Urothelium cell line (cell line): ENCODE measurements at places on chromosomes 4 and X.

- no peak for DNase-seq
These were observed 926 bp upstream of the MAGIX start for GRCh38 chrX:49161632-49162031.

GRCh38 chrX:5595570-5595969 is 633.1 kb downstream of the NLGN4X start:
- no peak for DNase-seq

DNA sequence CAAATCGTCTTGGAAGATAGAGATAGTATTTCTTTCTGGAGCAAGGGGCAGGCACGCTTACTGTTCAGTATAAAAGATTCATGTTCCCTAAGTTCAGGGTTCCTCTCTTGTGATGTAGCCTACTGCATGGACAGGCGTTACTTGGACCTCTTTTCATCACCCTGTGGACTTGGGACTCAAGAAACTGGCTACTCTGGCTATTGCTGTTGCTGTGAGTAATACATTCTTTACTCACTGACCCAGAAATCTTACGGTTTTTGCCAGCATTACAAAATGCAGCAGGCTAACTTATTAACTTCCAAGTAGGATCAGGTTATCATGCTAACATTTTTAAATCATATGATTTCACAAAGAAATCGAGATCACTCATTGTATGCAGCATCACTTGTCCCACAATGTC is 12.8 kb upstream of the GUCY1B1 start:
- DNase-seq = no peak

- no peak for DNase-seq
These were observed 248.0 kb downstream of the GALNTL6 start for GRCh38 chr4:172061204-172061603.

- DNase-seq = no peak
These were observed 246.0 kb downstream of the EVC2 start for GRCh38 chr4:5462254-5462835.

GRCh38 chr4:94375364-94375763 is 32.7 kb upstream of the HPGDS start:
- no peak for DNase-seq

DNA sequence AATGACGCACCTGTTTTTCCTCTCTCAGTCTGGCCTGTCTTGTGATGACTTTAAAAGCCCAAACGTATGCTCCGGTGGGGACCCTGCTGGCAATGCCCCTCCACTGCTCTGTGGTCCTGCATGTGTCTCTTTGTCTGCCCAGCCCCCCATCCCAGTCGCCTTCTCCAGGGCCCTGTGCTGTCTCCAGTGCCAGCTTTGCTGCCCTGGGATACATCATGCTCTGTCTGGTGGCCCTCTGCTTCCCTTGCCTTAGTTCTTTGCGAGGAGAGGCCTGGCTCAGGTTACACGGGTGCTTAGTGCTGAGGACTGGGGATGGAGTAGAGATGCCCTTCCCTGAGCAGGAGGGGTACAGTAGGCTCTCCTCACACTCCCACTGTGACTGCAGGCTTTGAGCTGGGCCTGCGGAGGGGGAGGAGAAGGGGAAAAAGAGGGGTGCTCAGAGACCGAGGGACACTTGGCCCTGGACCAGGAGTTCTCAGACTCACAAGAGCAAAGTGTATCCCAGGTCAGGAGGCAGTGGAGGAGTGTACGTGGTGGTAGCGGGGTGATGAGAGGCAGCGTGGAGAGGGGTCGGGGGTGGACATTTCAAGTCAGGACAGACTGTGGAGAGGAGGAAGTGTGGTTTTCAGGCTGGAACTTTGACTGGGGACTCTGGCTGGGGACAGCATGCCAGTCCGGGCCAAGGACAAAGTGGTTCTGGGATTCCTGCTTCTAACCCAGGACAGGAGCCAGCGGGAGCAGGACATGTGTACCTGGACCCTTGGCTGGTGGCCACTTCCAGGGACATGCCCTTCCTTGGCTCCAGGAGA is 2.8 kb downstream of the APLN start:
- DNase-seq = no peak

DNA sequence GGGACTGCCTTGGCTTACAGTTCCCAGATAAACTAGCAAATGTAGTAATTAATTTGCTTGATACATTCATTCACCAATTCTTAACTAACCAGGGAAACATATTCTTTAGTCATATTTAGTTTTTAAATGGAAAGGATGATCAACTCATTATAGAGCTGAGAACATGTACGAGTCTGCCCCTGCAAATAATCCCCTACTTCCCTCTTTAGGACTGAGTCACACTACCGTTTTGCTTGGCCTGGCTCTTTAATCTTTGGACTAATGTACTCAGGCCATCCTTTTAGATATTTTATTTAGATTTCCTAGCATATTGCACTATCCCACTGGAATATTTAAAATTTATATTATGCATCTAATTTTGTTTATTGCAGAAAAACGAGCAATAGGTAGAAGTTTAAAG is 105.5 kb upstream of the LCORL start:
- DNase-seq = no peak
